Spleen (tissue), 13 donors: ENCODE measurements at places on chromosomes 4 and X. TPM values are rescaled to one million over a fixed set of nuclear protein-coding genes. Genes with fewer than 3 reads are reported as not detected.

DNA sequence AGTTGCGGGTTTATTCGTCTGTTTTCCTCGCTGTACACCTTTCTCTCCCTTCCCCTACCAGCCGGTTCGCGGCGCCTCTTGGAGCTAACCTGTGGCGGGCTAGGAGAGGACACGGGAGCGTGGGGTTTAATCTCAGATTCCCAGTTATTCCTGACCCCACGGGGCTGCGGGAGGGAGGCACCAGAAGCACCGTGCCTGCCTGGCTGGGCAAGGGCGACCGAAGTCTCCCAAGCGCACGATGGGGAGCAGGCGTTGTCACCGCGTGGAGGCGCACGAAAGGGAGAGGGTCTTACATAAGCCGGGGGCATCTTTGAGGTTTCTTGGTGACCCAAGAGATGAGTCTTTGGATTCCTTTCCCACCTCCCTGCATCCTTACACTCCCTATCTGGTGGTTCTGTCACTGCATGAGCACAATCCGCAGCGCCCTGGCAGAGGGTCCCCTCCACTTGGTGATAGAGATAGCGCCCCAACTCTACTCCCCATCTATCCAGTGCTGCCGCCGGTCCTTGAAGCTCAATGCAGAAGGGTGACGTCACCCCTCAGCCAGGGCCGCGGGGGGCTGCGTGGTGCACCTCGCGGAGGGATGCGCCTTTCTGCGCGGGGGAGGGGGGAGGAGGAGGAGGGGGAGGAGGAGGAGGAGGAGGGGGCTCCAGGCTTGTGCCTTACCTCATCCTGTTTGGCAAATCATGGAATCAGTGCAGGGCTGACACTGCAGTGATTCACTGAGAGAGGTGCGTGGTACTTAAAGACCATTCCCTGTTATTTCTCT, 793 bp downstream of the TSPAN7 start:
- no peaks in the 10 kb centered on the region for H3K27me3 ChIP-seq
- H3K36me3 ChIP-seq: no peaks in the 10 kb centered on the region
- peak overlapping the region; percentile 45 for H3K4me3 ChIP-seq
- H3K27ac ChIP-seq: peak overlapping the region; percentile 66

GRCh38 chrX:7390441-7390840, 242.5 kb upstream of the PUDP start:
- no peak for DNase-seq
- no peak overlapping the region for H3K4me3 ChIP-seq
- no peaks in the 10 kb centered on the region for H3K36me3 ChIP-seq
- H3K27ac ChIP-seq: no peak overlapping the region
- no peaks in the 10 kb centered on the region for H3K27me3 ChIP-seq

GRCh38 chr4:176641237-176641636, 151.5 kb downstream of the VEGFC start:
- H3K36me3 ChIP-seq: no peaks in the 10 kb centered on the region
- no peaks in the 10 kb centered on the region for H3K27me3 ChIP-seq
- H3K4me1 ChIP-seq: no peaks in the 10 kb centered on the region
- no peak overlapping the region for H3K4me3 ChIP-seq

DNA sequence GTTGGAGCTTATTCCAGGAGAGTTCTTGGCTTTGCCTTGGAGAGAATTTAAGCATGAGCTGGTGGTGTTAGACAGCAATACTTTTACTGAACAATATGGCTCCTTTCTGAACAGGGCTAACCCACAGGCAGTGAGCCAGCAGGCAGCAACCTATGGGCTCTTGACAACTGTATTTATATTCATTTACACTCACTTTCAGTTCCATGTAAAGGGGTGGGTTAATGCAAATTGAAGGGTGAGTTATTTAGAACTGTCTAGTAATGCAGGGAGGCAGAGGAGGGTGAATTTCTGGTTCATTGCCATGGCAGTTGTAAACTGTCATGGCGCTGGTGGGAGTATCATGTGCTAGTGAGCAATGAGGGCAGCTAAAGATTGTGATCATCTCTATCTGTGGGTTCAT, 15.7 kb downstream of the FOXR2 start:
- H3K4me1 ChIP-seq: no peaks in the 10 kb centered on the region
- no peak for DNase-seq
- no peak overlapping the region for H3K4me3 ChIP-seq

- no peak overlapping the region for H3K4me3 ChIP-seq
- no peaks in the 10 kb centered on the region for H3K4me1 ChIP-seq
- no peaks in the 10 kb centered on the region for H3K36me3 ChIP-seq
- DNase-seq: no peak
- no peak overlapping the region for H3K27ac ChIP-seq
Measured at GRCh38 chr4:93480452-93480851, 348.1 kb upstream of the ATOH1 start.

DNA sequence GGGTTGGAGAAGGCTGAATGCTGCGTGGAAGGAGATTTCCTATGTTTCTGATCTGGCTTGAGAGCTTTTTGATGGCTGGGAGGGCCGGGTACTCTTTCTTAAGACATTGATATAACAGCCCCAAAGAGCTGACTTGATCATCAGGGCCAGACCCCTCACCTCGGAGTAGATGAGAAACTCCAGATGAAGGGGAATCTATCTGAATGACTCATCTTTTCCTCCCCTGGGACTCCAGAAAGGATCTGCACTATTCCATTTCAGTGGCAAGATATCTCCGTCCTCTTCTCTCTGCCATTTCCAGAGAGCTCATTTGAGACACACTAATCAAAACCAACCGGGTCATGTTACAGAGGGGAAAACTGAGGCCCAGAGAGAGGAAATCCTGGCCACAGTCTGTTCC, 92.9 kb upstream of the MSX1 start:
- no peak for DNase-seq
- H3K36me3 ChIP-seq: no peaks in the 10 kb centered on the region
- peaks cover 5% of the 10 kb centered on the region for H3K4me1 ChIP-seq
- no peaks in the 10 kb centered on the region for H3K27me3 ChIP-seq
- no peak overlapping the region for H3K4me3 ChIP-seq

DNA sequence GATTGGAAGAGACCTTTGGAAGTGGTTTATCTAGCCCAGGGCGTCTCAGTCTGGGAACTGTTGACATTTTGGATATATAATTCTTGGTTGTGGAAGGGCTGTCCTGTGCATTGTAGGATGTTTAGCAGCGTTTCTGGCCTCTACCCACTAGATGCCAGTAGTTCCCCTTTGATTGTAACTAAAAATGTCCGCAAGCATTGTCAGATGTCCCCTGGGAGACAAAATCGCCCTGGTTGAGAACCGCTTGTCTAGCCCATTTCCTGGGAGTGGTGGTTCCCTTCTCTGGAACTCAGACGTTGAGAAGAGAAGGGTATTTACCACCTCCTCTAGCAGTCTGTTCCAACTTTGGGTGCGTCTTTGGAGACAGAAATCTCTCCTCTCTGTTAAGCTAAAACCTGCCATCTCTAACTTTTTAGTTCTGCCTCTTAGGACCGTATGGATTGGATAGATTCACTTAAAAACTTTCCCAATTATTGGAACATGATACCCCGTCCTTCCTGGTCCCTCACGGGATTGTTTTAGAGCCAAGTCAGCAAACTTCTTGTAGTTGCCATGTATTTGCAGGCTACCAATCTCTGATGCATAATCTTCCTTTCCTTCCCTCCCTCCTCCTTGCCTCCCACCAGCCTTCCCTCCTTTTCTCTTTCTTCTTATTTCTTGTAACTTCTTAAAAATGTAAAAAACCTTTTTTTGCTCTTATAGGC, 13.9 kb downstream of the TMEM165 start:
- H3K27me3 ChIP-seq: no peaks in the 10 kb centered on the region
- H3K27ac ChIP-seq: peak overlapping the region; percentile 29
- peaks cover 55% of the 10 kb centered on the region for H3K4me1 ChIP-seq
- peaks cover 27% of the 10 kb centered on the region for H3K36me3 ChIP-seq

DNA sequence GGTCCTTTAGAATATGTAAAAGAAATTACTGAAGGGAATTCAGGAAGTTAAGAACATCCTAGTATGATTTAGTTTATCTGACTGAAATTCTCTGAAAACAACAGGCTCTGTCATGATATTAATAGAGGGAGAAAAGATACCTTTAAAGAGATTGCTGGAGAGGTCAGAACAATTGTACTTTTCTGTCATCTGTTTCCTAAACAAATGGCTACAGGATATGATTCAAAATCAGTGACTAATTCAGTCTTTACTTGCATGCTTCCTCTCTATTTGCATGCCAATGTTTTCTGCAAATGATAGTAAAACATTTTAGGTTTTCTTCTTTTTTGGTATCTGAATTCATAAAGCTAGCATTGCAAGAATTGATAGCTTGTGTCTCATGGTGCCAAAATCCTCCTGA, 616.7 kb upstream of the PCDH7 start:
- H3K4me1 ChIP-seq: no peaks in the 10 kb centered on the region
- no peaks in the 10 kb centered on the region for H3K36me3 ChIP-seq
- no peaks in the 10 kb centered on the region for H3K27me3 ChIP-seq
- no peak overlapping the region for H3K4me3 ChIP-seq
- no peak overlapping the region for H3K27ac ChIP-seq

- no peak for DNase-seq
- no peaks in the 10 kb centered on the region for H3K4me1 ChIP-seq
- H3K36me3 ChIP-seq: no peaks in the 10 kb centered on the region
Measured at GRCh38 chr4:55078987-55079386, 46.4 kb downstream of the KDR start.

DNA sequence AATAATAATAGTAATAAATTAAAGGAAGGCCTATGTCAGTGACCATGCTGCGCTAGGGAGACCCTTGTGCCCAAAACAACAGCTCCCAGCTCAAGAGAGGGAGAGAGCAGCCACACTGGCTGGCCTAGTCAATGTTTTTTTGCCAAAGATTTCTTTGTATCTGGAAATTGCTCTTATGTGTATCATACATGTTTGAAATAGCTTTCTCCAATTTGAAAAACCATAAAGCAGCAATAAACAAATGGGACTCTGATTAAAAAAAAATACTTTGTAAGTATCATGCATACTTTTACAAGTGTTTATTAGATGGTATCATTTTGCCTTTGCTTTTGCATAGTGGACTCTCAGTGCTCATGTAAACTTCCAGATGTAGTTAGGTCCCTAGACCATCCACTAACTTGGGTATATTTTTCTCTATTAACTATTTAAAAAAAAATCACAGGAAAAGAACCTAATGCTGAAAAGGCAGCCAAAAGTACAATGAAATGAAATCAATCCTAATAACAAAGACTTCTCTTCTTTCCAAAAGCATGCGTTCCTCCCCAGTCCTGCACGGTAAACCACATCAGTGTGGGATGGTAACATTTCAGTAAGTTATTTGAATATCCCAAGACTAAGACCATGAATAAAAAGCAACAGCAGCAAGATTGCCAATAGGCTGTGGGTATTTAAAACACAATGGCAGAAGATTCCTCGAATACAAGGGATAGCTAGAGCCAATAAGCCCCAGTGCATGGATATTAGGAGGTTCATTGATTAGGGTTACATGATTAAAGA, 117.6 kb downstream of the PALLD start:
- no peaks in the 10 kb centered on the region for H3K4me1 ChIP-seq
- no peak overlapping the region for H3K4me3 ChIP-seq
- no peaks in the 10 kb centered on the region for H3K27me3 ChIP-seq
- DNase-seq: no peak

- H3K27ac ChIP-seq: no peak overlapping the region
- H3K36me3 ChIP-seq: no peaks in the 10 kb centered on the region
- DNase-seq: no peak
- no peak overlapping the region for H3K4me3 ChIP-seq
Measured at GRCh38 chr4:73653695-73654106, 33.5 kb upstream of the RASSF6 start.

- DNase-seq: peak; percentile 87
- peak overlapping the region; percentile 40 for H3K27ac ChIP-seq
- H3K27me3 ChIP-seq: no peaks in the 10 kb centered on the region
- H3K4me1 ChIP-seq: peaks cover 89% of the 10 kb centered on the region
- no peaks in the 10 kb centered on the region for H3K36me3 ChIP-seq
Measured at GRCh38 chrX:1466971-1467561, 14.4 kb upstream of the ASMTL start.

GRCh38 chr4:34412911-34413310, 1831.4 kb downstream of the ARAP2 start:
- H3K27me3 ChIP-seq: no peaks in the 10 kb centered on the region
- H3K4me3 ChIP-seq: no peak overlapping the region
- no peak overlapping the region for H3K27ac ChIP-seq
- no peaks in the 10 kb centered on the region for H3K36me3 ChIP-seq

DNA sequence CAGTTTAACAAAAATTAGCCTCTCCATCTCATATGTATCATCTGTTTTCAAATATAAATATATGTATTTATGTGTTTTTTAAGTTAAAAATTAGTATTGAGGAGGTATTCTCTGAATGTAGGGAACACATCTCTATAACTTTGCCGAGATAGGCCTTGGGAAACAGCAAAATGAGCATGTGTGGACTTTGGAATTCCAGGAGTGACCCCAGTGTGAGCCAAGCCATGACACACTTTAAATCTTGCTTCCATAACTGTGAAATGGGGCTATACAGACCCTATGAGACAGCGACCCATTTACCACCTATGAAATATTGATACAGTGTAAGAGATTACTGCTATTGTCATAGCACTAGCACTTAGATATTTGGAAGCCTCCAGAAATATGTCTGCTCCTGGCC, 58.8 kb downstream of the FRMPD4 start:
- DNase-seq: no peak
- no peaks in the 10 kb centered on the region for H3K4me1 ChIP-seq
- H3K27ac ChIP-seq: no peak overlapping the region
- no peaks in the 10 kb centered on the region for H3K36me3 ChIP-seq
- H3K27me3 ChIP-seq: no peaks in the 10 kb centered on the region

GRCh38 chrX:46762963-46763362, 4.0 kb upstream of the SLC9A7 start:
- H3K36me3 ChIP-seq: no peaks in the 10 kb centered on the region
- H3K27ac ChIP-seq: no peak overlapping the region
- H3K27me3 ChIP-seq: peaks cover 7% of the 10 kb centered on the region
- DNase-seq: no peak

- H3K27ac ChIP-seq: no peak overlapping the region
- no peak for DNase-seq
- H3K27me3 ChIP-seq: no peaks in the 10 kb centered on the region
Measured at GRCh38 chr4:12359420-12359819, 930.7 kb upstream of the HS3ST1 start.

DNA sequence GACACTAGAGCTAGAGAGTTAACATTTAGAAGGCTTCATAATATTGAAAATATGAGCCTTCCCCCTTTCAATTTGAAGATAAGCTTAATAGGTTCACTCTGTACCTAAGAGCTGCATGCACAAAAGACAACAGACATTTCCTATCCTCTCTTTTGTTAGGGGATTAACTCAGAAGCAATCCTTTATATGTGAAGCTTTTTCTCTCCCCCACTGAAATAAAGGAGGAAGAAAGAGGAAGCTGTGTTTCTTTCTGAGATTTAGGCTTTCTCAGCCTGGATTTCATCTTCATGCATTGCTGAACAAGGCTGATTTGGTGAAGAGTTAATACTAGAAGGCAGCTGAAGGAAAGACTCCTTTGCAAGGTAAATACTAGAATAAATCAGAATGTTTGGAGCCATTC, 21.0 kb upstream of the CABS1 start:
- no peaks in the 10 kb centered on the region for H3K36me3 ChIP-seq
- no peak overlapping the region for H3K4me3 ChIP-seq
- H3K4me1 ChIP-seq: no peaks in the 10 kb centered on the region
- no peak for DNase-seq

DNA sequence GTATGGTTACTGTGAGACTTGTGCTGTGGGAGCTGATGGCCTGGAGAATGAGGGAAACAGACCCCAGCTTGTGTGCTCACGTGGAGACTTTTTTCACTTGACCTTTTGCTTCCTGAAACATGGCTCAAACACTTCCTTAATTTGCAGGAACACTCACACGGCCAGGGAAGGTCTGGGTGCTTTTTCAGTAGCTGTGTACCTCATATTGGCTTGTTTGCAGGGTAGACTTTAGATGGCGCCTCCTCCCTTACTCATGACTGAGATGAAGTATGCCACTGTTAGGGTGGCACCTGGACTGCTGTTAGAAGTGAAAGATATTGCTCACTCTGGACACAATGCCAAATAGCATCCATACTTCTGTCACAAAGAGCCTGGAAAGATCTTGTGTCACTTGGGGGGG, 75.7 kb upstream of the WDR1 start:
- H3K36me3 ChIP-seq: no peaks in the 10 kb centered on the region
- no peak overlapping the region for H3K4me3 ChIP-seq
- H3K27ac ChIP-seq: no peak overlapping the region

Gene ARFIP1
- total RNA-seq: 29.2 TPM

Gene TLR3
- 6.5 TPM for total RNA-seq
